ENCODE measurements at places on chromosomes 6 and 20.

DNA sequence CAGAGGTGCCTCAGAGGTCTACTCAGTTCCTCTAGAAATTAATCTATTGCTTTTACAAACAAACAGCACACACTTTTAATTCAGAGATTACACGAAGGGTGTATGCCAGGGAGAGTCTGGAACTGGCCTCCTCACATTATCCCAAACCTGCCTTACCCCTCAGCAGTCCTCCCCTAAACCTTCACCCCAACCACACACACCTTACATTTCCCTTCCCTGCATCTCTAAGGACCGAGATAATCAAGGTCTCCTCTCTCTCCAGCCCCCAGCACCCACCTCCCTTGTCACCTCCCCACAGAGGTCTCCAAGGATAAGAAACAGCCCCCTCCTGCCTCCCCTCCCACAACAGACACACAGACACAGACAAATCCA lies 6.1 kb downstream of the HLA-DRB1 start:
- DNase-seq = no peak

DNA sequence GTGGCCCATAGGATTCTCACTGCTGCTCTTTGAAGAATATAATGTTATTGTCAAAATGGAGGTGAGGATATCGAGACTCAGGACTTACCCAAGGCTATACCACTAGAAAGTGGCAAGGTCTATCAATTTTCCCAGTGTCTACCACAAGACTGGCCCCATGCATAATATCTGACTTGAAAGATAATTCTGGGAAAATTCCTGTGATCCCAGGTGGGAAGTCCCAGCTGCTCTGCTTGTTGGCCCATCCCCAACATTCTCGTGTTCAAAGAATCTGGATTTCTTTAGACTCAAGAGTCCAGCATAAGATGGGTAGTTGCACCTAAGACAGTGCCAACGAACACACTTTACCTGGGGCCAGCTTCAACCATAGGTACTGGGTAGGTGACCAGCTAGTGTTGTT lies 120.7 kb upstream of the DTNBP1 start:
- no peak for DNase-seq

DNA sequence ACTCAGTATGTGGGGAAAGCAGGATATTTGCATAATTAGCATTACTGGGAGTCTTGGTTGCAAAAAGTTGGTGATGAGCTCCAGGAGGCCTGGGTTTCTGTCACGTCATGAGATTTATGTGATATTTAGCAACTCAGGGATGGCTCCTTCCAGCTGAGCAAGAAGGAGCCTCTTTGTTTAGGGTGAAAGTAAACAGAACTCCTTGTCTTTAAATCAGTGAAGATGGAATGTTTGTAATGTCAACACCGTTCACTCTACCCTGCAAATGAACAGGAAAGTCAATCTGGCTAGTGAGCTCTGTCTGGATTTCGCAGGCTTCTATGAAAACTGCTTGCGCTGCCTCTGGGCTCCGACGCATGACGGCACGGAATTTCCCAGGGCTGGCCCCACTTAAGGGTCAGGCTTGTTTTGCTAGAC lies 86.9 kb downstream of the PXDC1 start:
- DNase-seq = no peak

DNA sequence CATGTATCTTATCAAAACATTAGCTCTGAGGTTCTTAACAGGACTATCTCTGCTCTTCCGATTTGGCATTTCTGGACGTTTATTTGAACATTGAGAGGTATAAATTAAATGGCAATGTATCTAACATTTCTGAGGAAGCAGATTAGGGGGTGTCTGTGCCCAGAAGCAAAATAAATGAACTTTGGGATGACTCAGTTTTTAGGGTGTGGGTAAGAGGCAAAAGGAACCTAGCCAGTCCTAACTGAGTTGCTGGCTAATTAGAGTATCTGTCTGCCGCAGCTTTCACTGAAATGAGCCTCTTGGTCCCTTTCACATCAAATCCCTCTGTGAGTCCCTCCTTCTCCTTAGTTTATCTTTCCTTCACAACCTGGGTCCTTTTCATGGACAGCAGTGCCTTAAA lies 1.1 kb downstream of the RNF144B start:
- no peak for DNase-seq

DNA sequence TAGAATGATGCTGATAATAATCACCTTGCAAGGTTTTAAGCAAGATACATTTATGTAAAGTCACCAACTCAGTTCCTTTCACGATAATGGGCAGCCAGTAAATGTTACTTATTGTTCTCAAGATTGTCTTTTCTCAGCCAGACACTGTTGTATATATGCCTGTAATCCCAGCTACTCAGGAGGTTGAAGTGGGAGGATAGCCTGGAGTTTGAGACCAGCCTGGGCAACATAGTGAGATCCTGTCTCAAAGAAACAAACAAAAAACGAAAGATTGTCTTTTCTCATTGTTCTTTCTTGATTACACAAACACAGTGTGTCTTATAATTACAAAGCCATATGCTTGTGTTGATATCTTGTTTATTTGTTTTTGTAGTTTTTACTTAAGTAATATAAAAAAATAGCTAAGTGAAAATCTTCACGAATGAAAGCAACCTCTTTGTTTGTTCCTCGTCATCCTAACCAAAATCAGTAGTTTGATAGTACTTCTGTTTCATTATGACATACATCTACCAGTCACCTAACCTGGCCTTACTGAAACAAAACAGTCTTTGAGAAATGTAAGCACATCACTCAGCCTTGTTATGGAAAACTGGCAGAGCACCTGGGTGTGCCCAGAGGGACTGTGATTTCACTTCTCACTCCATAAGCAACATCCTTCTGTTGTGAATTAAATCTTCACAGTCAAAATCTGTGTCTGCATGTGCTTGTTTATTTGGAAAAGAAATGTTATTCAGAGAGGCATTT lies 436.2 kb upstream of the SOX4 start:
- DNase-seq = no peak

DNA sequence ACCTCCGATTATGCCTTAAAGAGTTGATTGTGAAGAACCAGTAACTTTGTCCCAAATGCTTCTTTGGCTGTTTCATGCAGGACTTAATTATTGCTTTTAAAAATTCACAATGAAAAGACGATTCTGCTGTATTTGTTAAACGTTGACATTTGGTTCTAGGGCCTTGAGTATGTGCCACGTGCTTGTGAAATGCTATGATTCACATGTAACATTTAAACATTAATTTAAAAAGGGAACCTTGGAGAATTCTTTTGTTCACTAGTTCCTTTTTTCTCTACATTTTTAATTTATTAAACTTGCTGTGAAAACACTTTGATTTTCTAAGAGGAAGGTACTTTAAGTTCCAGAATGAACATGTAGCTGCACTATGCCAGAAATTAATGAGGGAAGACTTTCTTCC lies 9.5 kb downstream of the GZF1 start:
- no peak for DNase-seq

GRCh38 chr6:151060766-151061531 lies 178.8 kb upstream of the AKAP12 start:
- no peak for DNase-seq

DNA sequence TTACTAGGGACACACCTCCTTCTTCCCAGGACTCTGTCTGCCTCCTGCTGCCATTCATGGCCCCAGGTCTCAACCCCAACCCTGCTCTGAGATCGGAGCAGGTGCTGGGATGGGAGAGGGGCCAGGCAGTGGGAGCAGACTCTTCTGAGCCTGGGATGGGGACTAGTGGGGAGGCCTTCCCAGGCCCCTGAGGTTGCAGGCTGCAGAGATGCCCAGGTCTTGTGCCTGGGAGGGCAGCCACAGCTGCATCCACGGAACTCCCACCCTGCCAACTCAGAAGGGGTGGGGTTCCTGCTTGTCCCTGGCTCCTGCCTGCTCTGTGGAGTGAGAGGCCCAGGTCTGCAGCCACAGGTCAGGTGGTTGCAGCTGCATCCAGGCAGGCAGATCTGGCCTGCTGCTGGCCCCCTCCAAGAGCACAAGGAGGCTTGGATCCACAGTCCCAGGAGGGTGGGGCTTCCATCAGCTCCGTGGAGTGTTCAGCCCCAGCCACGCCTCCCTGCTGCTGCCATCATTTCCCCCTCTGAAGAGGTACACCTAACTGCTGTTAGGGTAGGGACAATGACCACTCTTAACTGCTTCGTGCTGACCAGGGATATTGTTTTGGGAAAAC lies 2.9 kb upstream of the SLC22A1 start:
- no peak for DNase-seq

GRCh38 chr20:38217791-38218565 lies 42.6 kb downstream of the KIAA1755 start:
- DNase-seq = no peak

- no peak for DNase-seq
These were observed 145.5 kb upstream of the RPS6KA2 start for GRCh38 chr6:166772518-166772917.

GRCh38 chr6:1044040-1044836 lies 267.7 kb upstream of the FOXQ1 start:
- DNase-seq = no peak

GRCh38 chr20:44003609-44004008 lies 89.0 kb downstream of the TOX2 start:
- no peak for DNase-seq

- DNase-seq = no peak
These were observed 43.4 kb upstream of the SIRPG start for GRCh38 chr20:1700990-1701389.

DNA sequence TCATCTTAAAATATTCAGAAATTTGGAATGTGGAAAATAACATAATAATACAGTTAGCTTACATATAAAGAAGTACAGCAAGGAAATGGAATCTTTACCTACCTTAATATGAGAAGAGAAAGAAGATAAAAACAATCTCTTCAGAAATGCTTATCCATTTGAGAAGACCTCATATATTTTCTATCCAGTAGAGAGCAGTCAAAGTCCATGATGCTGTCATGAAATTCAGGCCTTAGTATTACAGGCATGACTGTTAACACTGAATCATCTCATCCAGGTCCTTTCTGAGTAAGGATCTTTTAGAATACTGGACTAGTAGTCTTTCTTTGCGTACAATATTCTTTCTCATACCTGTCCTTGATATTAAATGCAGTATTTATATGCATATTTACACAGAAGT lies 713.4 kb downstream of the CD109 start:
- DNase-seq = no peak

DNA sequence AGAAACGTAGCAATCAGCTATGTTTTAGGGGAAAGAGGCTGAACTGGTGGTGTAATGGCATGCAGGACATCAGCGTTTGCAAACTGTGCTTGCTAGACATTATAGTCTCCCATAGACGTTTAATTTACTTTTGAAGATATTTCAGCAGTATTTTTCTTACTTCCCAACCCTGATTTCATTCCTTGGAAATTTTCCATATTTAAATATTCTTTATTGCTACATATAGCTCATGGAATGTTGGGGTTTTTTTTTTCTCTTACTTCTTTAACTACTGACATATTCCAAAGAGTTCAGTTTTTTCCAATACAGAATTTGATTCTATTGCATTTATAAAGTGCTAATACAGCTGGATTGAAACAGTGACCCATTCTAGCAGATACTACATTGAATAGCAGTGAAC lies 694.4 kb upstream of the CITED2 start:
- no peak for DNase-seq

DNA sequence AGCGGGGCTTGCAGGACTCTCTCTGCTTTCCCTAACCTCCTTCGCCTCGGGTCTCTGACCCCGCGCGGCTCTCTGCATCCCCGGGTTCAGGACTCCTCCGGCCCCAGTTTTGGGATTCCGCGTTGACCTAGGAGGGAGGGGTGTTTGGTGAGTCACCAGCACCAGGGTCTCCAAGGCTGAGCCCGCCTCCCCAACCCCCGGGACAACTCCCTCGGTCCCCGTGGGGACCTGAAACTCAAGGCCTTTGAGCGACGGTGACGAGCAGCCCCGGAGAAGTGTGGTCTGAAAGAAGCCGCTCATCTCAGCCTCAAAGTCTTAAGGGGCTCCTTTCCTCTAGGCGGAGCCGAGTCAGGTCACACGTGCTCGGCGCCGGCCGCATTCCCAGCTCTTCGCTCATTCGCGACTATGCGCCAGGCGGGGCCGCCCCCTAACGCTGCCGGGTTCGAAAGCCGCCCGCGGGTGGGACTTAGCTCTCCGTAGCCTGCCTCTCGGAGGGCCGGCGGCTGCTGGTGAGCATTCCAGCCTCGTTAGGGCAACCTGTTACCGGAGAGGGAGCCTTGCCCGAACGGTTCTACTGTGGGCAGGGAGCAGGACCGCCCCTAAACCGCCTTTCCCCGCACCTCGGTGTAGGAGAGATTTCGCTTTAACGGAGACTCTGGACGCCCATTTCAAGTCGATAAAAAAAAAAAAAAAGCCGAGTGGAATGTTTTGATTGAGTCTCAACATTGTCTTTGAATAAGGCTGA lies 3.0 kb upstream of the PRDM13 start:
- DNase-seq = peak; percentile 28

GRCh38 chr6:106637717-106638341 lies 8.5 kb downstream of the QRSL1 start:
- no peak for DNase-seq

- no peak for DNase-seq
These were observed 16.8 kb downstream of the MYLK4 start for GRCh38 chr6:2733736-2734480.

- DNase-seq = no peak
These were observed 145.6 kb upstream of the ESR1 start for GRCh38 chr6:151661928-151662327.

- no peak for DNase-seq
These were observed 212.0 kb upstream of the JARID2 start for GRCh38 chr6:15033850-15034203.

GRCh38 chr6:89323511-89323971 lies 8.4 kb upstream of the GABRR2 start:
- no peak for DNase-seq

GRCh38 chr20:56173438-56173837 lies 75.1 kb upstream of the MC3R start:
- no peak for DNase-seq

- no peak for DNase-seq
These were observed 10.3 kb downstream of the PDE10A start for GRCh38 chr6:165652766-165653165.

- no peak for DNase-seq
These were observed 40.3 kb downstream of the RSPO4 start for GRCh38 chr20:961768-962167.

- DNase-seq = no peak
These were observed 102.6 kb upstream of the GJE1 start for GRCh38 chr6:142030115-142030619.

- no peak for DNase-seq
These were observed 234.4 kb downstream of the SIM1 start for GRCh38 chr6:100230115-100230952.

GRCh38 chr20:47412083-47412482 lies 55.6 kb upstream of the ZMYND8 start:
- no peak for DNase-seq

GRCh38 chr6:143586557-143586956 lies 75.0 kb upstream of the FUCA2 start:
- DNase-seq = no peak

GRCh38 chr20:54199283-54199682 lies 8.6 kb upstream of the PFDN4 start:
- DNase-seq = no peak

- no peak for DNase-seq
These were observed 447.4 kb downstream of the KIF16B start for GRCh38 chr20:16125816-16126215.

- DNase-seq = no peak
These were observed 267.7 kb upstream of the ARID1B start for GRCh38 chr6:156509496-156509895.

DNA sequence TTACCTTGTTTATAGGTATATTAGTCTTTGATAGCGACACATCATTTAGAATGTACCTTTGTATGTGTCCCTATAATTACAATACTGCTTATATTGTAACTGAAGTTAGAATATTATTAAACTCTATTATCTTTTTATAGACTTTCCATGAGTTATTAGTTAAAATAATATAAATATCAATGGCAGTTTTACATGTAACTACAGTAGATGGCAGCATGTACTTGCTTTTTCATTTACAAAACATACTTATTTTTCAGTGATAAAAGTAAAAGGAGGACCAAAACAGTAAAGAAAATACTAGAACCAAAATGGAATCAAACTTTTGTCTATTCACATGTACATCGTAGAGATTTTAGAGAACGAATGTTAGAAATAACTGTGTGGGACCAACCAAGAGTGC lies 364.3 kb downstream of the RIMS1 start:
- no peak for DNase-seq
